Activated CD4-positive, alpha-beta T cell treated with anti-CD3 and anti-CD28 coated beads, Interleukin-2, amount 10 ng/mL, durations not matched to agents 7 days and 5 days (primary cell): ENCODE measurements at places on chromosomes 12 and 14. TPM values are rescaled to one million over a fixed set of nuclear protein-coding genes. Genes with fewer than 3 reads are reported as not detected.
A peak's percentile ranks its signal among the peaks of the same experiment; 100 is the strongest.

RNU4-1 gene
- 672 TPM for total RNA-seq

GMPR2 gene
- total RNA-seq = 72.0 TPM

TOMM20L gene
- total RNA-seq = not detected

OR4E2 gene
- not detected for total RNA-seq

COX8C gene
- not detected for total RNA-seq

DIO3 gene
- not detected for total RNA-seq

TMEM63C gene
- total RNA-seq = 0.45 TPM

GPR132 gene
- total RNA-seq = 46.6 TPM

GRCh38 chr12:122030424-122031035, 8.8 kb downstream of the BCL7A start:
- H3K4me3 ChIP-seq = no peak overlapping the region
- no peaks in the 10 kb centered on the region for H3K27me3 ChIP-seq
- no peak overlapping the region for H3K27ac ChIP-seq
- peaks cover 8% of the 10 kb centered on the region for H3K4me1 ChIP-seq
- peaks cover 3% of the 10 kb centered on the region for H3K36me3 ChIP-seq

- peaks cover 42% of the 10 kb centered on the region for H3K36me3 ChIP-seq
- no peak overlapping the region for H3K27ac ChIP-seq
- peaks cover 53% of the 10 kb centered on the region for H3K4me1 ChIP-seq
- no peak overlapping the region for H3K4me3 ChIP-seq
- DNase-seq = no peak
Measured at GRCh38 chr12:6917491-6918231, 3.3 kb downstream of the ENO2 start.

DNA sequence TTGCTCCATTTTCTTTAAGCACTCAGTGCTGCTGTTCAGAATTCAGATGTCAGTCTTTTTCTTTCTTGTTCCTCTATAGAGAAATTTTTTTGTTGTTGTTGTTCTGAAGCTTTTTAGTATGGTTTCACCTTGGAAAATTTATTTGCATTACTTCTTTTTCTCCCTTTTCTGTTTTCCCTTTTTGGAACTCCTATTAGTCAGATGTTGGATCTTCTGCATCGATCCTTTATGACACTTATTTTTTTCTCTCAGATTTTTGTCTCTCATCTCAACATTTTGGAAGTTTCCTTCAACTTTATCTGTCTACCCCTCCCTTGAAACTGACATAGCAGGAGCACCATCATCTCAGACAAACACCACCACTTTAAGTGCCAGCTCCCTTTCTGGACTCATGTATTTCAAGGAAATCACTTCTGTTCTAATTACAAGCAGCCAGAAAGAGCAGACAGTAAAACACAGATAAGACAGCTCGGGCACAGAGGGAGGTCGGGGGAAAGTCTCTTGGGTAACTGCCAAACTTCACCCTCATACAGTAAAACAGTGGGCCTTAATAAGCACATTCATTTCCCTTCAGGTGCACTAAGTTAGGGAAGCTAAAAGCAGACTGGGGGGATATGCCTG, 222.7 kb upstream of the PLXNC1 start:
- peaks cover 11% of the 10 kb centered on the region for H3K36me3 ChIP-seq
- no peak for DNase-seq
- peaks cover 15% of the 10 kb centered on the region for H3K4me1 ChIP-seq

DNA sequence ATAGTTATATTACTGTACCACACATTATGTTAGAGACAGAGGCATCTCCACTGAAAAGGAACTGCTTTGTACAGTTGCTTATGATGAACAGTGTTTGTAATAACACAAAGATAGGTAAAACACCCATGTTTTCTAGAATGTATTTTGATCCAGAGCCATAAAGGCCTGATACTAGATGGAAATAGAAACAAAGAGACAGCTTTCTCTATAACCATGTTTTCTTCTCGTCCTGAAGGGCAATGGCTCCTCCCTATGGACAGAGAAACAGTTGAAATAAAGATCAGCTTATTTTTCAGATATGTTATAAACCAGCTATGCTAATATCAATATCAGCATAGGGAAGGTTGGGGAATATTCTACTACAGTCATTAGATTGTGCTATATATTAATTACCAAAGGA, 109.2 kb downstream of the ATXN7L3B start:
- no peaks in the 10 kb centered on the region for H3K4me1 ChIP-seq
- no peak overlapping the region for H3K4me3 ChIP-seq
- H3K27ac ChIP-seq = no peak overlapping the region
- H3K36me3 ChIP-seq = no peaks in the 10 kb centered on the region

GRCh38 chr12:45343269-45344051, 127.6 kb downstream of the ANO6 start:
- H3K27me3 ChIP-seq = no peaks in the 10 kb centered on the region
- H3K27ac ChIP-seq = no peak overlapping the region
- H3K36me3 ChIP-seq = peaks cover 12% of the 10 kb centered on the region
- DNase-seq = no peak
- no peak overlapping the region for H3K4me3 ChIP-seq
- H3K4me1 ChIP-seq = no peaks in the 10 kb centered on the region

GRCh38 chr12:89464974-89465592, 59.5 kb downstream of the GALNT4 start:
- no peak overlapping the region for H3K27ac ChIP-seq
- no peak overlapping the region for H3K4me3 ChIP-seq
- peaks cover 29% of the 10 kb centered on the region for H3K36me3 ChIP-seq
- peaks cover 74% of the 10 kb centered on the region for H3K4me1 ChIP-seq
- DNase-seq = no peak
- H3K27me3 ChIP-seq = no peaks in the 10 kb centered on the region

GRCh38 chr14:81268016-81268416, 47.3 kb upstream of the GTF2A1 start:
- peak overlapping the region; percentile 4 for H3K4me3 ChIP-seq
- no peaks in the 10 kb centered on the region for H3K36me3 ChIP-seq
- peaks cover 27% of the 10 kb centered on the region for H3K4me1 ChIP-seq
- H3K27ac ChIP-seq = peak overlapping the region; percentile 2
- H3K27me3 ChIP-seq = peaks cover 26% of the 10 kb centered on the region

DNA sequence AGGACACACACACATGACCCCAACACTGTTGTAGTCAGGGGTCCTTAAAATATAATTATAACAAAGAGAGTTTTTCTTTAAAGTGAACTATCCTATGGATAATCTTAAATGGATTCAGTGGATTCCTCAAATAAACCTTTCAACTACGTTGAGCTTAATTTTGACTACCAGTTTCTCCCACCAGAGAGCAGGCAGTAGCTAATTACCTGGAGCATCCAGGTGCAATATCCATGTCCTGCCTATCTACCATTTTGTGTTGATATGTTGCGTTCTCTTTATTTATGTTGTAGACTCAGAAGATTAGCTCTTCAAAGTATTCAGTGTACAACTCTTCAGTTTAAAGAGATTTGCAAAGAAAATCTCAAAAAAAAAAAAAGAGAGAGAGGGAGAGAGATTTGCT, 127.2 kb upstream of the GZMB start:
- no peaks in the 10 kb centered on the region for H3K36me3 ChIP-seq
- no peak overlapping the region for H3K27ac ChIP-seq
- H3K27me3 ChIP-seq = peaks cover 17% of the 10 kb centered on the region
- H3K4me1 ChIP-seq = no peaks in the 10 kb centered on the region
- H3K4me3 ChIP-seq = no peak overlapping the region

DNA sequence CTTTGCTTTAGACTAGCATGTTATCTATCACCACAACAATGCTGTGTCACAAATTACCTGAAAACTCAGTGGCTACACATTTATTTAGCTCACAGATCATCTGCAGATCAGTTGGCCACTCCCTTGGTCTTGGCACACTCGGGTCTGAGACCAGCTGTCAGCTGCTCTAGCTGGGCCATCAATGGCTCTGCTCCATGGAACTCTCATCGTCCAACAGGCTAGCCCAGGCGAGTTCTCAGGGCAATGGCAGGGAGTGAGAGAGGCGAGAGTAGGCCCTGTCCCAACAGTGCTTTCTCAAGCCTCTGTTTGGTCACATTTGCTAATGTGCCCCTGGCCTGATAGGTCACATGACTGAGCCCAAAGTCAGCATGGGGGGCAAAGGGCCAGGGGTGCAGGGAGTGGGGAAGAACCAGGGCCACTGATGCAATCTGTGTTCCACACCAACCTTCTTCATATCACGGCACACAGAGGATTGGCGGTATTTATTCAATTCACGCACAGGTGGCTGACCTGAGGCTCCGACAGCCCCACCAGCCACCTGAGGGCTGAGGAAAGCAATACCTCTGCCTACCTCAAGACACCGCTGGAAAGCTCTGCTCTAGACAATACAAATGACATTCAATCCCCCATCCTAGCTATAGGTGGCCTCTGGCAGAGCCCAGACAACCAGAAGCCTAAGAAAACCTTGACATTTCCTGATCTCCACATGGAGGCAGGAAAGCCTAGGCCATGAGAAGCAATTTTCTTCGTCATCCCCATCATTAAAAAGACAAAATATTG, 82.5 kb downstream of the NT5DC3 start:
- no peaks in the 10 kb centered on the region for H3K27me3 ChIP-seq
- H3K4me1 ChIP-seq = no peaks in the 10 kb centered on the region
- no peaks in the 10 kb centered on the region for H3K36me3 ChIP-seq
- no peak overlapping the region for H3K27ac ChIP-seq

DNA sequence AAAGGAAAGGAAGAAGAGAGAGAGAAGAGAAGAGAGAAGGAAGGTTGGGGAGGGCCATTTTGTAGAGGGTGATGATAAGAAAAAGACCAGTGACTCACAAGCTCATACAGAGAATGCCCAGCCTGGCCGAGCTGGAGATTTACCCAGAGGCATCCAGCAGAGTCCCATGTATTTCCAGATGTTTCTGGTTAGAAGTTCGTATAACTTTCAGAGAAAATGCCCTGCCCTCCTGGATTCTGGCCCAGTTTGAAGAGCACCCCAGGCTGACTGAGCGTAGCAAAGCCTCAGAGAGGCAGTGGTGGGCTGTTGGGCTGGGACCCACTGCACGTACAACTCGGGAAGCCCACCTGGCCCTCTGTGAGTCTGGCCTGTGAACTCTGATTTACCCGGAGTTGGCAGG, 221.8 kb downstream of the SLC41A2 start:
- H3K4me1 ChIP-seq = peaks cover 86% of the 10 kb centered on the region
- peak overlapping the region; percentile 71 for H3K27ac ChIP-seq
- no peaks in the 10 kb centered on the region for H3K36me3 ChIP-seq
- DNase-seq = no peak

DNA sequence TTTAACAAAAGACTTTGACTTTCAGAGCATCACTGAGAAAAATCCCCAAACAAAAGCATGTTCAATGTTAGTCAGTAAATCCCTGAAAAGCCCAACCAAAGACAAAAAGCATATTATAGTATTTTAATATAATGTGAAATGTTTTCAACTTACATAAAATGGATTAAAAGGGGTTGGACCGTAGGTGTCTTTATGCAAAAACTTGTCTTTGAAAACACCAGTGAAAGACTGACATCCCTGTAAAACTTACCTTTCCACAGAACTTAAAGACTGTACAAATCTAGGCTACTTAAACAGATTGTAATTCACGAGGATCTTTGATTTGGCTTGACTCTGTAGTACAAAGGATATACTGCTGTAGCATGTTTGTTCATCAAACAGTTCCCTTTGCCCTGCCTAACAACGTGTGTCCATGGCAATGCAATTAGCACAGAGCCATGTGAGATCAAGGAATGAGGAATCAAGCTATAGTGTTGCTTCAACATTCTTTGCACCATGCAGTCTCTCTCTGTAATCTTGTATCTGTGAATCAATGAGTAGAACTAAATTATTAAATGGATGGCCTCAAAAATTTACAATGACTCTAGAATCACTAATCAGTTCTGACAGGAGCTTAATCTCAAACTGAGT, 138.5 kb upstream of the SYT1 start:
- no peak overlapping the region for H3K27ac ChIP-seq
- no peak for DNase-seq
- H3K36me3 ChIP-seq = no peaks in the 10 kb centered on the region
- H3K4me3 ChIP-seq = no peak overlapping the region
- H3K27me3 ChIP-seq = no peaks in the 10 kb centered on the region

DNA sequence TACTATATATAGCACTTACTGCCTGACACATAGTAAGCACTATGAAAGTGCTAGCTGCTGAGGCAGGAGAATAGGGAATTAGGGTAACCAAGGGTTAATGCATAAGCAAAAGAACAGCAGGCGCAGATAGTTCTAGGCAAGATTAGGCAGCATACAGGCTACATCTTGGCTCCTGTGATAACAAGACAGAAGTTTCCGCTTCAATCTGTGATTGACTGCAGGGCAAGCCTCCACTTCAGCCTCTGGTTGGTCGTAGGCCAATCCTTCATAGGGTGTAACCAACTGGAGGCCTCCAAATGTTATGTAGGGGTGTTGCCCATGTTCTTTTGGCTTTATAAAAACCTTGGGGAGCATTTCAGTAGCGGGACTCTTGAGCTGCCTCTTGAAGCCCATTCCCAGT, 46.9 kb downstream of the KLHL28 start:
- H3K27ac ChIP-seq = no peak overlapping the region
- H3K4me1 ChIP-seq = peaks cover 4% of the 10 kb centered on the region
- H3K4me3 ChIP-seq = no peak overlapping the region
- H3K27me3 ChIP-seq = peaks cover 24% of the 10 kb centered on the region

DNA sequence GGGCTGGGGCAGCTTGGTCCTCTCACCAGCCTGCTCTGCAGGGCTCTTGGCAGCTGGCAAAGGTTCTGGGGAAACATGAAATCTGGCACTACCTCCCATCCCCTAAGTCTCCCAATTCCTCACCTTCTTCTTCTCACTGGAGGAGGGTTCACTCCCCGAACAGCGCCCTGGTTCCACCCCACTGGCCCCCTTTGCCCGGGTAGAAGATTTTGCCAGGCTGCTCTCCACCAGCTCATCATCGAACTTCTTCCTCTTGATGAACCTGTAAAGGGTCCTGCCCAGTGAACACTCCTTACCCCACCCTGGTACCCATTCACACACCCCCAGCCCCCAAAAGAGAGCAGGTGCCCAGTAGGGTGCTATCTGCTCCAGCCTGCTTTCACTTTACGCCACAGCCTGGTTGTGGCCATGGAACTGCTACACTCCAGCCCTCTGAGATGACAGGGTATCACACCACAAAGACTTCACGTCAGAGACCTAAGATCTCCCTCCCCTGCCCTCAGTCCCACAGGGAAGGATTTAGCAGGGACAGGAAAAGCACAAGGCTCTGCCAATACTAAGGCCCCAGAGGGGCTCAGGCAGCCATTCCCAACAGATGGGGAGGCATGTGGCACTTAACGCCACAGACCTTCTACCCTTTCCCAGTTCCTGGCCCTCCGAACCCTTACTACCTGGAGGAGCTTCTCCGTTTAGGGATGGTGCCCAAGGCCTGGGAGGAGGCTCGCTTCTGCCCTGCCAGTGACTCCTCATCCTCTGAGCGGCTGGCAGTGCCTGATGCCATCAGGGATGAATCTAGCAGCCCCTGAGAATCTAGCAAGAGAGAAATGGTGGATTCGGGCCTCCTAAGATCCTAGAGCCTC, 2.3 kb downstream of the MCRS1 start:
- no peak for DNase-seq
- no peaks in the 10 kb centered on the region for H3K27me3 ChIP-seq
- H3K27ac ChIP-seq = peak overlapping the region; percentile 88
- H3K4me3 ChIP-seq = peak overlapping the region; percentile 91

GRCh38 chr14:33964599-33965317, 13.9 kb upstream of the EGLN3 start:
- no peak for DNase-seq
- peaks cover 35% of the 10 kb centered on the region for H3K27me3 ChIP-seq
- H3K36me3 ChIP-seq = peaks cover 3% of the 10 kb centered on the region
- H3K27ac ChIP-seq = no peak overlapping the region
- H3K4me3 ChIP-seq = no peak overlapping the region
- H3K4me1 ChIP-seq = peaks cover 11% of the 10 kb centered on the region
